ENCODE measurements at places on chromosomes 1 and 21.

DNA sequence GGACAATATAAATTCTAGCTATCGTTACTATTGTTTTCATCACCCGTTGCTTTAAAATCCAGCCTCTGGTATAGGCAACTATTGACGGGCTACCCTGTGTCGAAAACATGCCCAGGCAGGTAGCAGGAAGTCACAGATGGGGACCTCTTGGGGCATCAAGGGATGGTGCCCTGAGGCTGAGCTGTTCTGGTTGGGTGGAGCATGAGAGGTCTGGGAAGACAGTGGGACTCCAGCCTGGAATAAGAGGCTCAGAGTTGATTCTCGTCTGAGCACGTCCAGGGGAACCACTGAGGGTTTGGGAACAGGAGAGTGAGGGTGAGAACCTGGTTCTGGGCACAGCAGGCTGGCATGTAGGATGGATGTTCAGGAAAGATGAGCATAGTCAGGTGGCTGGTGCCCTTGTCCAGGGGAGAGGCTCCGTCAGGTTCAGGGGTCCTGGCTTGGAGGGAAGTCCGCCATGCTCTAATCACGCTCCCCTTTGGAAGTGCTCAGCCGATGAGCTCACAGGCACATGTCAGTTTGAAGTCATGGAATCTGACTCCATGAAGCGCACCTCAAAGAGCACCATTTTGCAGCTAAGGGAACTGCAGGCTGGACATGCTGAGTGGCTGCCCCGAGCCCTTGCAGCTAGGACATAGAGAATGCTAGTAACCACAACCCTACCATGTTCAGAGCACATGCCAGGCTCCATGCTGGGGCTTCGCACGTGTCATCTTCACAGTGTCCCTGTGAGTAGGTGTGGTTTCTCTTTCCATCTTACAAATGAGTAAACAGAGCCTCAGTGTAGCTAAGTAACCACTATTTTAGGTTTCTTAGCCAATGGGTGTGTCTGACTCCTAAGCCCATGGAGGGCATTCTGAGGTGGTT lies 21.0 kb downstream of the PCSK9 start:
- DNase-seq, result no peak

DNA sequence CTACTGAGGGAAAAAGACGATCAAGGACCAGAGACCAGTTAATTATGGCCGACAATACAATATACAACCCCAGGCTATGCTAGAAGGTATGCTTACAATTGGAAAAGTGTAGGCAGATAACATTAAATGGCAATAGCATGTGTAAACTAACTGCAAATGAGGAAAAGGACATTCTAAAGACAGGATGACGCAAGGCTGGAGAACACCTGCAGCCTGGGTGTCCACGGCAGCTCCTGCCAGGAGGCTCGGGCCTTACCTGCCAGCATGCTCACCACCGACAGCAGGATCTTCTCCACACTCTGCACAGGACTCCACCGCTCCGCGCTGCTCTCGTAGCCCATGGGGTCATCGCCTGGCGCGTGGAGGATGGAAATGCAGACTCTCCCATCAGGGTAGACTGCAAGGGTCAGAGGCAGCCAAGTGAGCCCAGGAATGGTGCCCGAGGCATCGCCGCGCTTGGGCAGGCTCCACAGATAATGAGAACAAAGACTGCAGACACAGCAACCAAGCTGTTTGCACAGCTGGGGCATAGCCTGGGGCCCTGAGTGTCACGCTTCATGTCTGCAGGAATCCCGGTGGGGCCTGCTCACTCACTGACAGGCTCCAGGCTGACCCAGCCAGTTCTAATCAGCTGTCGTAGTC lies 28.2 kb downstream of the UBE2G2 start:
- peak; percentile 37 for DNase-seq

DNA sequence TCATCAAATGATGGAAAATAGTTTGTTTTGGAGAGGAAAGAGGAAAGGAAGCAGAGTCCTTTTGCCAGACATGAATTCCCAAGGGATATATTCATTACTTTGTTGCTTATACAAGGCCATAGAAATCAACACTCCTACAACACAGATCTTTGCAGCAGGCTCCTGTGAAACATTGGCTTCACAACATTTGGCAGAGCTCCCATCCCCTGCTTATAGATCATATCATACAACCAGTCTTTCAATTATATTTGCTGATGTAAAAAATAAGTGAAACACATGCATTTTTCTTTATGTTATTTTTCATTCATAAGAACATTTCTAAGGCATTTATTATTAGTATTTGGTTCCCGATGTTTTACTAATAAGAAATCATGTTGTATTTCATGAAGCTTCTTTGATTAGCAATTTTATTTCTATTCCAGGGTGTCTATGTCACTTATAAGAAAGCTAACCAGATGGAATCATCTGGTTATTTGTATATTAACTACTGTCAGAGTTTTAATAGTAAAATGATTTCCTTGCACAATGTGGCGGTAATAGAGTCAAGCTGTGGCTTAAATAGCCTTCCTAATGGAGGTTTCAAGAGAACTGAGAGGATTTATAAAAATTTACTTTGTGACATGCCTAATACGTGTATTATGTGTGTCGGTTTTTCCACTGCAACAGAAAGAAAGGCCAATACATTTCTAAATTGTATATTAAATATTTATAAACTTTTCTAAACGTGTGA lies 470.3 kb upstream of the NCAM2 start:
- DNase-seq, result peak; percentile 4

GRCh38 chr1:46810596-46810995 lies 11.8 kb downstream of the CYP4B1 start:
- no peak for DNase-seq

GRCh38 chr1:35085421-35085820 lies 6.2 kb downstream of the ZMYM1 start:
- DNase-seq, result no peak

DNA sequence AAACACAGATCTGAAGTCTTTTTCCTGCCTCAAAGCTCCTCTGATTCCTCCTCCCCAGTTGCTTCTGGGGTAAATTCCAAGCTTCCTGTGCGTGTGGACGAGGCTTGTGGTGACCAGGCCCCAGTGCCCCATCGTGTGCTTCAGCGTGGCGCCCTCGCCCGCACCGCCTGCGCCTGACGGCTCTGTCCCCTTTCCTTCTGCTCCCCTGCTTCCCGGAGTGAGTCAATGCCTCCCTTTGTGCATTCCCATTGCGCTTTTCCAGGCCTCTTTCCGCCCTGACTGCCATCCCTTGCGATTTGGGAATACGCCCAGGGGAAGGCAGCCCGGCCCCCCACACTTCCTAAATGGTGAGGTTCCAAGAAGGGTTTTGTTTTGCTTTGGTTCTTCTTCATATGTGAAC lies 36.3 kb downstream of the FAAP20 start:
- no peak for DNase-seq

DNA sequence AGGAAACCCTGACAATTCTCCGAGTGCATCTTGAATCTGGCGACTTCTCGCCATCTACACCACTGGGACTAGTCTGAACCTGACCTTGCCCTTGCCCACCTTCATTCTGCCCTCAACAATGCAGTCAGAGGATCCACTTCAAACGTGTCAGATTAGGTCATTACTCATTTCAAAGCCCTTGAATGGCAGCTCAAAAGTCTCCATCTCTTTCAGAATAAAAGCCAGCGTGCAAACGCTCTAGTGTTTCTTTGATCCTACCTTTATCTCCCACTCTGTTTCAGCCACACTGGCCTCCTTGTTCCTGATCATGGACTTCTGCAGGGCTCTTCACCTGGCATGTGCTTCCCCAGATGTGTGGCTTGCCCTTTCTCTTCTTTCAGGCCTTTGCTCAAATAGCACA lies 31.3 kb downstream of the SLC30A1 start:
- peak; percentile 28 for DNase-seq

- no peak for DNase-seq
Observed at GRCh38 chr21:39647476-39647875, 34.7 kb downstream of the B3GALT5 start.

DNA sequence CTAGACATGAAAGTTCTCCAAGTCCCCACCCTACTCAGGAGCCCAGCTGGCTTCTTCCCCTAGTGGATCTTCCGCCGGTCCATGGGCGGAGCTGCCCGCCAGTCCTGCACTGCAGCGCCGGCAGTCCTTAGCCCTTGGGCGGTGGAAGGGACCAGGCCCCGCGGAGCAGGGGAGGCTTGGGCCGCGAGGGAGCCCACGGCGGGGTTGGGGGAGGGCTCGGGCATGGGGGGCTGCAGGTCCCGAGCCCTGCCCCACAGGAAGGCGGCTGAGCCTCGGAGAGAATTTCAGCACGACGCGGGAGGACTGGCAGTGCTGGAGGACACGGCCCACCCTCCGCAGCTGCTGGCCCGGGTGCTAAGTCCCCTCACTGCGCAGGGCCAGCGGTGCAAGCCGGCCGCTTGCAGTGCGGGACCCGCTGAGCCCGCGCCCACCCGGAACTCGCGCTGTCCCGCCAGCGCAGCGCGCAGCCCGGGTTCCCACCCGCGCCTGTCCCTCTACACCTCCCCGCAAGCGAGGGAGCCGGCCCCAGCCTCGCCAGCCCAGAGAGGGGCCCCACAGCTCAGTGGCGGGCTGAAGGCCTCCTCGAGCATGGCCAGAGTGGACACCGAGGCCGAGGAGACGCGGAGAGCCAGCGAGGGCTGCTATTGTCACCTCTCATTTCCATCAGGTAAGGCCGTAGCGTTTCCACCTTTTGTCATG lies 1398.6 kb downstream of the MRPL39 start:
- DNase-seq, result no peak

DNA sequence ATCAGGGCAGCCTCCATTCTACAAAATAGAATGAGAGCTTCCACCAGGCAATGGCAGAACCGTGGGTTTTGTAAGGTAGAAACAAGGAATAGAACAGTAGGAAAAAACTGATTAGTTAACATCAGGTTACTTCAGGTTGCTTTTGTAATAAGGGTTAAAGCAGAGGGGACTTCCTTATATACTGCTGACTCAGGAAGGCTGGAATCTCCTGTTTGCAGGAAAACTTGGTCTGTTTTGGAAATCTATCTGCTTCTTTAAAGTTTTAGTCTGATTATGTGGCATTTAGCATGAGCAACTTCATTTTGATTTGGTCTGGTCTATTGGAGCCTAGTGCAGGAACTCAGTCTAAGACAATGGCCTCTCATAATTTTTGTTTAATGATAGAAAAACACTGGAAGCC lies 32.7 kb upstream of the RAB4A start:
- DNase-seq, result no peak

DNA sequence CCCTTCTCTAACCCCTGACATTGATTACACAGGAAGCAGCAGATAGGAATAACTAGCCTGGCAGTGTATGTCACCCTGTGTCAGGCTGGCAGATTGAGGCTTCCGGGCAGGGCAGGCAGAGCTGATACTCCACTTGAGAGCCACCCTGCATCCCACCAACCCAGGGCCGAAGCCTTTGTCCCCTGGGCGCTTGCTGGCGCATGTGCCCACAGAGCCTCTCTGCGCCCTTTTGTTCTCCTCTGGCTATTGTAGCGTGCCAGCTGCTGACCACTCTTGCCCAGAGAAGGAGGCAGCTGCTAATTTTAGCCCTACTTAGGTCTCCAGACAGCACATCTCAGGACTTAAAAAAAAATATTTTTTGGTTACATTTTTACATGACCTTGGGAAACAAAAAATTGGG lies 304.9 kb downstream of the HHAT start:
- DNase-seq, result no peak

DNA sequence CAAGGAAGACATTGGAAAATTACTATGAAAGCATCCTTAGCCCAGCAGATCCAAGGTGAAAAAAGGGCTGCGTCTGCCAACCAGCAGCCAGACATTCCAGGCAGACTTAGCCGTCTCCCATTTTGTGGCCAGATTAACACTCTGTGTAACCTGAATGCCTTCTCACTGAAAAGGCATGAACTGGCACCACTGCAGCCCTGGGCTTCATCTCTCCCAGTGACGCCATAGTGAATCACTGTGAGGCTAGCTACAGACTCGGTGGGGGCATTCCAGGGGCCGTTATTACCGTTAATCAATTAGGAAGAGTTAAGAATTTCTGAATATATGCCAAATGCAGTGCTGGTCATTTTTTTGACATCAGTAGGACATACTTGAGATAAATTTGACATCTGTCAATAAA lies 627.4 kb downstream of the LMO4 start:
- DNase-seq, result no peak

- no peak for DNase-seq
Observed at GRCh38 chr1:41657679-41658295, 173.3 kb upstream of the EDN2 start.

- peak; percentile 18 for DNase-seq
Observed at GRCh38 chr1:106688446-106688845, 368.0 kb upstream of the PRMT6 start.

GRCh38 chr1:66690666-66691381 lies 61.4 kb upstream of the DYNLT5 start:
- no peak for DNase-seq

- DNase-seq, result no peak
Observed at GRCh38 chr21:33569991-33570390, 18.5 kb downstream of the DONSON start.

DNA sequence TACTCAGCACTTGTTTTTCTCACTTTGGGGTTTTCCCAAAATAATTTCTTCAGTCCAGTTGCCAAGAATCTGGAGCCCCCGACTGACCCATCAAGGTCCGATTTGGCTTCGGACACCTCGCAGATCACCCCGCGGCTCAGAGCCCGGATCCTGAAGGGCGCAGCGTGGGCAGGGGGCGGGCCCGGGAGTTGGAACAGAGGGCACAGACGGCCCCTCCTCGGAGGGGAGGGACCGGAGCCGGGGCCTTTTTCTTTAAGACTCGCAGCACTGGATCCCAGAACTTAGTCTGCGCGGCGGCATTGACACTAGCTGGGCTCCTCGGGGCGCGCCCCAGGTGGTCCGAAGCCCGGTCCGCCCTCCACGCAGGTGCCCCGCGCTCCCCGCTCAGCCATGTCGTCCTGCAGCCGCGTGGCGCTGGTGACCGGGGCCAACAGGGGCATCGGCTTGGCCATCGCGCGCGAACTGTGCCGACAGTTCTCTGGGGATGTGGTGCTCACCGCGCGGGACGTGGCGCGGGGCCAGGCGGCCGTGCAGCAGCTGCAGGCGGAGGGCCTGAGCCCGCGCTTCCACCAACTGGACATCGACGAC lies at the start of gene CBR3:
Gene CBR3 (plus strand): TSS at position 277 of the 588 bp plus-strand sequence. CDS start 114 bp downstream, at position 391.
- no peak for DNase-seq

DNA sequence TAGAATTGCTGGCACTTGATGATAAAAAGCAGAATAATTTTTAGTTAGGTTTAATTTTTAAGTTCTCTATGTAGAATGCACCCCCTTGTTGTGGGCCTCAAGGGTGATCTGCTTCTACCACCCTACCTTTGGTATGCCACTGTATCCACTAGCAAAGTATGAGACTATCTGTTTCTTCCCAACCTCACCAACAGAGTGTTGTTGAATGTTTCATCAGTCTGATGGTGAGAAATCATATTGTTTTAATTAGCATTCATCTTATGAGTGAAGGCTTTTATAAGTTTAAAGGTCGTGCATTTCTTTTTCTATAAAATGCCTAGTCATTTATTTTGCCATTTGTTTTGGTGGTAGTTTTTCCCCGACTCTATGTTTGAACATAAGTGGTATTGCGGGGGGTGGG lies 141.0 kb downstream of the MAGI3 start:
- DNase-seq, result no peak

DNA sequence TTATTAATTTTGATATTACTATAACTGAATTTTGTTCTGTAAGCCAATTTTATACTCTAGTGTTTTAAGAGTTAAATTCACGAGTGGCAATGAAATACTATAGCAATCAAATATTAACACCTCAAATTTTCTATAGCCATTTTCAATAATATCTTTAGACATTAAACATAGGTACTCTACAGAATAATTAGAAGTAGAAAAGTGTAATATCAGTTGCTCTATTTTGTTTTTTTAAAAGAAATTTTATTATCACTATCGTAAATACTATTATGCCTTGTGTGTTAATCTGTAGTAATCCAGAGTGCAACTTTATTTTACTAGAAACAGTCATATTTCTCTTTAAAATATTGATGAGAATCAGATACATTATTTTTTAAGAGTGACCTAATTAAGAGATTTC lies 691.2 kb downstream of the USP25 start:
- no peak for DNase-seq
